ENCODE measurements at places on chromosomes 6 and 20.

DNA sequence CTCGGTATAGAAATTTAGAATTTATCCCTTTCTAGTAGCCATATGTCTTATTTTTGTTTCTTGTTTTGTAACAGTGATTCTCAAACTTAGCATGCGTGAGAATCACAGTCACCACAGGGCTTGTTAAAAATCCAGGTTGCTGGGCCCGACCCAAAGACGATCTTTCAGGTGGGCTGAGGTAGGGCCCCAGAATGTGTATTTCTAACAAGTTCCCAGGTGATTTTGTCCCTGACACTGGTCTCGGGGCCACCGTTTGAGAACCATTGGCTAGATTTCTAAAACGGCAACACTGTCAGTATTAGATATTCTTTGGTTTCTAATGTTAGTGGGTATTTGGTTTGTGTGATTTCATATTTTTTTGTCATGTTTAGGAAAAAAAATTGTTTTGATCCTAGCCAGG, 9.9 kb downstream of the PFDN4 start:
- DNase-seq = no peak

- DNase-seq = no peak
Measured at GRCh38 chr6:148494226-148494625, 151.6 kb downstream of the SASH1 start.

GRCh38 chr20:63574829-63575743, 1.0 kb upstream of the HELZ2 start:
- no peak for DNase-seq

DNA sequence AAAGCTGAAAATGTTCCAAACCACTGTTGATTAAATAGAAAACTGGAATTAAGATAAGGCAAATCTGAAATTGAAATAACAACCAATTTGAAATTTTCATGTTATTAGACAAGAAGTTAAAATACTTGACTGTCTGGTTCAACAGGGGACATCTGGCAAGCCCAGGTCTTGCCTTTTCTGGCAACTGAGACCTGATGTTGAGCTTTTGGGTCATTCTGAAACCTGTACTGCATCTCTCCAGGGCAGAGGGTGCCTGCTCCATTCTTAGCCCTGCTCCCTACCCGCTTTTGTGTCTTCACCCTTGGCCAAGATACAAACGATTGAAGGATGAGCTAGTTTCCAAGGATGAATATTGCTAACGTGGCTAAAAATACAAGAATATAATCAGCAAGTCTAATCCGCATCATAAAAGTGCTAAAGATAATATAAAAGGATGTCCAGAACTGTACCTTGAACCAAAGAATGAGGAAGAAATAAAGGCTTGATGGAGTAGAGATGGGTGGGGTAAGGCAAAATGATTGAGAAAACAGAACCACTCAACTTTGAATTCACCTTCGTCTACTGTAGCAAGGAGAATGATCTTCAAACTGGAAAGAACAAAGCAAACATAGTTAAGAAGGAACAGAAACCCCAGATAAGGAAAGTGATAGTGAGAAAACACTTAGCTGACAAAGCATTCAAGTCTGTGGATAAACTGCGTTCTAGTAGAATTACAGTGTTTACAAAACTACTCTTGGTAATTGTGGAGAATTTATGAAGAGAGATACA, 109.8 kb upstream of the MAN1A1 start:
- no peak for DNase-seq

DNA sequence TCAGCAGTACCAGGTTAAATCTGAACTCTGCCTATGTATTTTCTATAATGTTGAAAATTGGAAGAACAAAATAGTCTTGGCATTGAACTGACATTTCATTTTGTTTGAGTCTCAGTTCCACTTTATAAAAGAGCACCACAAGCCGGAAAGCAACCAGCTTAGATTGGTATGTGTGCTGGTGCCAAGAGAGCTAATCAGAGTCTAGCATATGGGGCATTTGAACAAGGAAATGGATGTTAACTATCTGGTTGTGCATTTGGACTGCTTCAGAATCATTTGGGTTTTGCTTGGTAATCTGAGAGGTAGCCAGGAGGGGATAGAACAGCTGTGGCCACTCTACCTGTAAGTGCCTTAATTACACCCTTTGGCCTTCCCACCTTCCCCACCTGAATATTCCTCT, 184.8 kb downstream of the GRIK2 start:
- no peak for DNase-seq

- DNase-seq = no peak
Measured at GRCh38 chr20:11168026-11168425, 494.2 kb upstream of the JAG1 start.

GRCh38 chr6:5786969-5787720, 219.6 kb downstream of the NRN1 start:
- no peak for DNase-seq

DNA sequence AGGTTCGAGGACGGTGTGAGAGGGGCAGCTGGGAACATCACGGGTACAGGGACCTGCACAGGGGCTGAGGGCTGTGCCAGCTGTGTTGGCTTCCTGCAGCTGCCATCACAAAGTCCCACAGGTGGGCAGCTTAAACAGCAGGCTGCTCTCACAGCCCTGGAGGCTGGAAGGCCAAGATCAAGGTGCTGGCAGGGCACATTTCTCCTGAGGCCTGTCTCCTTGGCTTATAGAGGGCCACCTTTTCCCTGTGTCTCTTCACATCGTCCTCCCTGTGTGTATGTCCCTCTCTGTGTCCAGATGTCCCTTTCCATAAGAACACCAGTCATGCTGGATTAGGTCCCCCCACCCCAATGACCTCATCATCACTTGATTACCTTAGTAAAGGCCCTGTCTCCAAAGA, 15.1 kb upstream of the MPC1 start:
- no peak for DNase-seq

DNA sequence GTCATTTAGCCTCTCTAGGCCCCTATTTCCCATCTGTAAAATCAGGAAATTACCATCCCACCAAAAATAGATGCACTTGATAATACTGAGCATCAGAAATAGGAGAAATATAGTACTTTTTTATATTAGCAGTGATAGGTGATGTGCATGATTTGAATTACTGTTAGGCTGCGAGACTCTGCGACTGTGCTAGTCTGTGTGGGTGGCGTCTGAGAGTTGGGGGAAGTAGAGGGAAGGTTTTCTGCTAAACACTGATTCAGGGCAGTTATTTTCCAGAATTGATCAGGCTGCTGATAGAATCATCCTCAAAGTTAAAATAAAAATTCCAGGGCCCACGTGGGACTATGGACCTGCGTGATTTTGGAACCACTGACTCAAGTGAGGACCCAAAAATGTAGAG, 60.4 kb upstream of the ARMH2 start:
- no peak for DNase-seq
